ENCODE measurements at places on chromosomes 11 and 22.

DNA sequence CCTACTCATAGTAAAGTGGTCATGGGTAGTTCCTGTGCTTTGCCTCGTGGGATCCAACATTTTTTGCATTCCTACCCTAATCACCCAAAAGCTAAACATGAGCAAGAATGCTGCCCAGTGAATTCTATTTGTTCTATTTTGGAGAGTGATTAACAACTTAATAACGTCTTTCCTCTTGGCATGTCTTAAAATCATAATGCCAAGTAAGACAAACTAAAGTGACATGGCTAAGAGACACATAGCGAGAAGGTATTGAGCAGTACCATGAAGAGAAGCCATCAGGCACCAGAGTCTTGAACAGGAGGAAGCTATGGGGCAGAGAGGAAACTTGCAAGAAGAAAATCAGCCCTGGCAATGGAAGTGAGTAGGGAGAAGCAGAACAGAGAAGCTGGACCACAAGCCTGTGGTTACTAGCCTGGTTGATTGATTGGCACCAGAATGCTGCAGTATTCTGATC is 32.0 kb downstream of the EXPH5 start:
- no peak for DNase-seq

DNA sequence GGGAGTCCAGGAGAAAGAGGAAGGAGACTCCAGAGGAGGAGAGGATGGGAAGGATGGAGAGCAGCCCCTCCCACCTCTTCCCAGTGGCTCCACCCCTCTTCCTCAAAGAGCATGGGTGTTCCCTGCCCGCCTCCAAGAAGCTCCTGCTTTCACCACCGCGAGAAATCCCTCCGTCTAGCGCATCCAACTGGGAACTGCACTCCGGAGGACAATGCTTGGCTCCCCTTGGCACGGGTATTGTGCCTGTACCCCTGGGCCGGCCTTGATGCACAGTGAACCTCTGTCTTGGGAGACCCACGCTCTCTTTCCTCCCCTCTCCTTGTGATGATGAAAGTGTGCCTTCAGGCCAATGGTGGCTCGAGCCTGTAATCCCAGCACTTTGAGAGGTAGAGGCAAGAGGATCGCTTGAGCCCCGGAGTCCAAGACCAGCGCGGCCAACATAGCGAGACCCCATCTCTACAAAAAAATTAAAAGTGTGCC is 14.9 kb upstream of the ADA2 start:
- no peak for DNase-seq

GRCh38 chr11:47723041-47723440 is 7.9 kb upstream of the AGBL2 start:
- DNase-seq, result no peak

DNA sequence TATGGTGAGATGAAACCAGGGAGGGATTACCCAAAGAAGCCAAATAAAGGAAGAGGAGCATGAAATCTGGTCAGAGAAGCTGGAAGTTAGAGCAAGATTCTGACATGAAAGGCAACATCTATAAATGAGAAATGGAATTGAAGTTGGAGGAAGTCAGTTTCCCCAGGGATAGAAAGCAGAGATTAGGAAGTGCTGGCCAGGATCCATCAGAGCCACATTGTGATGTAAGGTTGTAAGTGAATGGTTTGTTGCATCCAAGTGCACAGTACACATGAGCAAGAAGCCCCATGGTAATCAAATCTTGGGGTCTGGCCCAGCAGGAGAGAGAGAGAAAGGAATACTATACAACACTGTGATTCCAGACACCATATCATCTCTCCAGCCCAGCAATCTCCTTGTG is 6.6 kb upstream of the NLRP10 start:
- no peak for DNase-seq

DNA sequence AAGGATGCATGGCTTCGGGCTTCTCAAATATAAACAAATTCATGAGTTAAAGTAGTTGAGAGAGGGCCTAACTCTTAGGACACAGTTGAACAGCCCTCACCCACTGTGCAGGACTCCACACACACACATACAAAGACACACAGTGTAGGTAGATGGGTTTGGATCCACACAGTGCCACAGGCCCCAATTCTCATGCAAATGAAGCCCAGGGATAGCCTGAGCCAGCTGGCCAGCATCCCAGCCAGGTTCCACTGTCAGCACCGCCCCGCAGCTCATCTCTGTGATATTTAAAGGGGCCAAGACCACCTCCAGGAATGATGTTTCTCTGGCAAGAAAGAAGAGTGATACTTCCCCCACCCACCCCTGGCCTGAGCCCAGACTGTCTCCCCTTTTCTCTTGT is 11.7 kb downstream of the SLC35C1 start:
- no peak for DNase-seq

GRCh38 chr22:29517215-29517908 is 36.2 kb downstream of the THOC5 start:
- DNase-seq, result no peak

- DNase-seq, result no peak
Observed at GRCh38 chr11:29268733-29269132, 748.1 kb downstream of the KCNA4 start.

DNA sequence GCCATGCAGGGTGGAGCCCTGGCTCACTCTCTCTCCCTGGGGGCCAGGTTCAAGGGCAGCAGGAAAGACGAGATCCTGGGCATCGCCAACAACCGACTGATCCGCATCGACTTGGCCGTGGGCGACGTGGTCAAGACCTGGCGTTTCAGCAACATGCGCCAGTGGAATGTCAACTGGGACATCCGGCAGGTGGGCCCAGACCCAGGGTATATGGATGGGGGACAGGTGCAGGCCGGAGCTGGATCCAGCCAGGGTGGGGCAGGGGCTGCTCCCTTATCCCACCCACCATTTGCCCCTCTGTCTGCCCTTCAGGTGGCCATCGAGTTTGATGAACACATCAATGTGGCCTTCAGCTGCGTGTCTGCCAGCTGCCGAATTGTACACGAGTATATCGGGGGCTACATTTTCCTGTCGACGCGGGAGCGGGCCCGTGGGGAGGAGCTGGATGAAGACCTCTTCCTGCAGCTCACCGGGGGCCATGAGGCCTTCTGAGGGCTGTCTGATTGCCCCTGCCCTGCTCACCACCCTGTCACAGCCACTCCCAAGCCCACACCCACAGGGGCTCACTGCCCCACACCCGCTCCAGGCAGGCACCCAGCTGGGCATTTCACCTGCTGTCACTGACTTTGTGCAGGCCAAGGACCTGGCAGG is 2.9 kb downstream of the TRPT1 start:
- DNase-seq, result no peak

GRCh38 chr22:48331266-48331665 is 1496.4 kb downstream of the BRD1 start:
- no peak for DNase-seq

- peak; percentile 8 for DNase-seq
Observed at GRCh38 chr11:42770444-42771065, 541.2 kb upstream of the API5 start.

DNA sequence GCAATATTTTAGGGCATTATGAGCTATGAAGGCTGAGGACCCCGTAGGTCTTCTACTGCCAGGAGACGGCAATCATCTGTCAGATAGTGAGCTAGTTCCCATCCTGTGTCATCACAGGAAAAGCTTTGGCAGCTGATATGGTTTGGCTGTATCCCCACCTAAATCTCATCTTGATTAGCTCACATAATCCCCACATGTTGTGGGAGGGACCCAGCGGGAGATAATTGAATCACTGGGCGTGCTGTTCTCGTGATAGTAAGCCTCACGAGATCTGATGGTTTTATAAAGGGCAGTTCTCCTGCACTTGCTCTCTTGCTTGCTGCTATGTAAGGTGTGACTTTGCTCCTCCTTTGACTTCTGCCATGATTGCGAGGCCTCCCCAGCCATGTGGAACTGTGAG is 18.1 kb downstream of the CSRP3 start:
- DNase-seq, result no peak

DNA sequence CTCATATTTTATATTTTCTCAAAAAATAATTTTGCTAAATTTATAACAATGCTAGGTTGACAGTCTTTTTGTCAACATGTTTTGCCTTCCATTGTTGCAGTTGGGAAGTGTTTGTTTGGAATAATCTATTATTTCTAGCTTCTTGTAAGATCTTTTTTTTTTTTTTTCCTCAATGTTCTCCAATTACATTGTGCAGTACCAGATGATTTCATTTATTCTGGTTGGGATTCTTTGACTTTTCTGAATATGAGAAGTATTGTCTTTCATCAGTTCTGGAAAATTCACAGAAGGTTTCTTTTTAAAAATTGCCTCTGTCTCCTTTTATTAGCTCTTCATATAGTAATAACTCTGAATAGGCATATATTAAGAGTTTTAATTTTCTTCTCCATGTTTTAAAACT is 245.4 kb downstream of the DYNC2H1 start:
- no peak for DNase-seq

- no peak for DNase-seq
Observed at GRCh38 chr11:86396396-86396795, 21.7 kb downstream of the CCDC81 start.

DNA sequence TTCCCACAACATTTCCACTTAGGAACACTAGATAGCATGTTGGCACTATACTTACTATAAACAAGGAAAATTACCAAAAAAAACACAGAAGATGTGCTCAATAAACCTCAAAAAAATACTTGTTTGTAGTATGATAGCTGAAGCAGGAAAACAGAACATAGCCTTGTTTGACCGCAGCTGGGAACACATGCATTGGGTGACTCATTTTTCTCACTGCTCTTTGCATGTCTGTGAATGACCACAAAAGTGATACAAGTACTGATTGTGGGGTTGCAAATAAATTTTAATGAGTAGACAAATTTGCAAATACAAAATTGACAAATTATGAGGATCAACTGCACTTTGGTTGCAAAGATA is 22.8 kb upstream of the GUCY1A2 start:
- peak; percentile 11 for DNase-seq

DNA sequence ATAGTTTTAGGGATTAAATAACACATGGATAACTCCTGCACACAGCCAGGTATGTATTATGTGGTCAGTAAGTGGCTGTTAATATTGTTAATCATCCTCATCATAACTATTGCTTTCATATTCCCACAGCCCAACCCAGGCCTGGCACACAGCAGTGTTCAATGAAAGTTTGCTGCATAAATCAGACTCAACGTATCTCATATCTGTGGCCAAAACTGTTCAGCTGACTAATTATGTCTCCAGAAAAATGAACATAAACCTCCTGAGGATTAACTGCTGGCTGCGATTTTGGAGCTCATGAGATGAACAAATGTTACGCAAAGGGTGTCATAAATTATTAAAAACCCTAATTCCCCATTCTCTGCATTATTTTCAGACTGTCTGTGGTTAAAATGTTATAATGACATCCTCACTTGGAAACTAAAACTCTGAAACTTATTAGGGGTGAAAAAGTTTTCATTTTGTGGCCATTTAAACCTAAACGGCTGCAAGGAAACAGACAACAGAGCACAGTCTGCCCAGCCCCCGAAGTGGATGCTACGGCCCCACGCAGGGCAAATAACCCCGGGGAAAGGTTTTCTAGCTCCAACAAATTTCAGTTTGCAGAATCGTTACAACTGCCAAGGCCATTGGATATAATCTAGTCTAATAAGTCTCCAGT is 17.3 kb downstream of the ABCC8 start:
- no peak for DNase-seq

DNA sequence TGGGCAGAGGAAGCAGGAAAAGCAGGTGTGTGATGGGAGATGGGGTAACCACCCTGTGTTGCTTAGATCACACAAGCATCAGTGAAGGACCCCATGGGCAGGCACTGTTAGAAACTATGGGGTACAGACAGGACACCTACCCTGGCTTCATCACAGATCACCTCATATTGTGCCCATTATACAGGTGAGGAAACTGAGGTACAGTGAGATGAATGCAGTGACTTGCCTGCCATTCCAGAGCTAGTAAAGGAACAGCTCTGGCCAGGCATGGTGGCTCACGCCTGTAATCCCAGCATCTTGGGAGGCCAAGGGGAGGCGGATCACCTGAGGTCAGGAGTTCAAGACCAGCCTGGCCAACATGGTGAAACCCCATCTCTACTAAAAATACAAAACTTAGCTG is 5.9 kb upstream of the MARK2 start:
- no peak for DNase-seq

GRCh38 chr11:27470826-27471588 is 1.6 kb downstream of the LGR4 start:
- DNase-seq, result no peak

GRCh38 chr11:73410627-73411026 is 34.4 kb downstream of the RELT start:
- no peak for DNase-seq

DNA sequence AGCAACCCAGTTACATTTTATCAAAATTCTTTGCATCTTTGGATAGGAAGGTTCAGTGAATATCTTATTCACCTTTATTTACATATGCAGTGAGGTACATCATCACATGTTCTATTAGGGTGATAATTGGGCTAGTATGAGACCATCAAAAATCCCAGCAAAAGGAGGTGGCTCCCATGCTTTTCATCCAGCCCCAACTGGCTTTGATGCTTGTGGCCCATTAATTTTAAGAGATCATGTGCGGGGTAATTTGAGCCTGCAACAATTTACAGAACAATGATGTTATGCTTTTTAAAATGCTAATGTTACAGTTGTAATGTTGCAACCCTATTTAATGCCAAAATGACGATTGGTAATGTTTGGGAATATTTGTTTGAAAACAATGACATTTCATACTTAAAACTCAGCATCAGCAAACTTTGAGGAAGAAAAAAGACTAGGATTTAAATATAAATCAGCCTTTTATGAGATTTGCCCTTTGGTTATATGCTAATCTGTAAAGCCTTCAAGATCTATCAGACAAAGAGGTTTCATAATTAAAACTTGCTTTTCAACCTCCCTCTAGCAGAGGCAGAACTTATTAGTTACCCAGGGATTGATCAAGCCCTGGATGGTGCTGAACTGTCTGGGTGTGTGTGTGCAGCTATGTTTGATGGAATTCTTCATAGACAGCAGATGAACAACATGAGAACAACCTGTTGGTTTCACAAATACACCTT is 183.5 kb upstream of the SORL1-AS1 start:
- DNase-seq, result no peak

GRCh38 chr22:31932863-31933262 is 11.5 kb upstream of the YWHAH start:
- no peak for DNase-seq

GRCh38 chr11:105986554-105986953 is 35.5 kb downstream of the MSANTD4 start:
- no peak for DNase-seq

GRCh38 chr22:29032584-29032983 is 29.0 kb downstream of the C22orf31 start:
- no peak for DNase-seq

- DNase-seq, result no peak
Observed at GRCh38 chr11:65593518-65594414, 1.8 kb downstream of the KCNK7 start.

- no peak for DNase-seq
Observed at GRCh38 chr11:103581760-103582159, 454.7 kb upstream of the DDI1 start.
